ENCODE measurements at places on chromosomes 12 and 14. TPM values are rescaled to one million over a fixed set of nuclear protein-coding genes. Genes with fewer than 3 reads are reported as not detected.

ACTN1 gene
- 60.1 TPM for total RNA-seq

TRHDE gene
- 1.2 TPM for total RNA-seq

TCL1B gene
- total RNA-seq: not detected

APOF gene
- total RNA-seq: 188 TPM

GRCh38 chr12:77830583-77831351, at the start of gene NAV3:
NAV3 (plus strand) TSS chr12:77830894; CDS start chr12:77831462, 568 bp downstream.
- no peak for DNase-seq

GRCh38 chr14:36021591-36022320, 154.8 kb downstream of the PTCSC3 start:
- DNase-seq: no peak

GRCh38 chr12:52792185-52793029, 3.5 kb downstream of the KRT3 start:
- no peak for DNase-seq

- DNase-seq: no peak
These were observed 52.8 kb downstream of the FRMD6 start for GRCh38 chr14:51704545-51704944.

- no peak for DNase-seq
These were observed 85.4 kb upstream of the ETV6 start for GRCh38 chr12:11563785-11564739.

Measured in left lobe of liver (tissue), 2 donors.